Activated CD8-positive, alpha-beta memory T cell treated with anti-CD3 and anti-CD28 coated beads for 36 hours (primary cell): ENCODE measurements at places on chromosomes 13 and 19. TPM values are rescaled to one million over a fixed set of nuclear protein-coding genes. Genes with fewer than 3 reads are reported as not detected.

Gene IRF2BP1
- total RNA-seq, result 14.6 TPM

Gene IGSF23
- total RNA-seq, result not detected

Gene FIZ1
- total RNA-seq, result 17.8 TPM

Gene NRTN
- total RNA-seq, result not detected

Gene SIGLEC5
- not detected for total RNA-seq

Gene SPTBN4
- total RNA-seq, result 0.92 TPM

Gene SLITRK5
- total RNA-seq, result not detected

Gene HCST
- total RNA-seq, result 66.2 TPM

Gene KCTD4
- total RNA-seq, result not detected

Gene CATSPERD
- total RNA-seq, result not detected

Gene CLEC11A
- total RNA-seq, result 0.63 TPM

Gene TDRD12
- not detected for total RNA-seq

Gene CASP14
- not detected for total RNA-seq

Gene USHBP1
- 0.06 TPM for total RNA-seq

Gene CNMD
- total RNA-seq, result not detected

Gene LYPD3
- 2.0 TPM for total RNA-seq

Gene OR4F17
- total RNA-seq, result not detected

Gene BIVM
- 22.9 TPM for total RNA-seq

Gene LGALS14
- not detected for total RNA-seq

Gene GPR12
- not detected for total RNA-seq

Gene SERP2
- total RNA-seq, result 0.65 TPM

Gene SMG9
- 77.6 TPM for total RNA-seq

Gene OVOL3
- total RNA-seq, result not detected

Gene ARHGAP45
- total RNA-seq, result 154 TPM

Gene ZNF541
- total RNA-seq, result not detected

Gene ADPRHL1
- 0.65 TPM for total RNA-seq

Gene ZNF577
- total RNA-seq, result 4.6 TPM

Gene KCNRG
- 0.44 TPM for total RNA-seq

Gene SMIM44
- total RNA-seq, result not detected

Gene KCTD15
- total RNA-seq, result 7.6 TPM

Gene TLE6
- 1.6 TPM for total RNA-seq

Gene ZNF491
- 0.89 TPM for total RNA-seq

Gene TUBA3C
- total RNA-seq, result not detected

Gene EPS8L1
- 1.4 TPM for total RNA-seq

Gene ZNF805
- 9.5 TPM for total RNA-seq

Gene UPK1A
- total RNA-seq, result 0.38 TPM

Gene ZNF726
- 15.4 TPM for total RNA-seq

Gene IGFL2
- total RNA-seq, result not detected

Gene KLK4
- not detected for total RNA-seq

Gene PCSK4
- total RNA-seq, result 1.3 TPM

Gene CAPN12
- 3.3 TPM for total RNA-seq

Gene TMEM259
- total RNA-seq, result 132 TPM

Gene IL12RB1
- total RNA-seq, result 22.0 TPM

Gene MYO1F
- total RNA-seq, result 36.1 TPM

Gene DNAJC15
- 15.7 TPM for total RNA-seq

Gene OR7C2
- not detected for total RNA-seq
